Neural crest cell (in vitro differentiated cells): ENCODE measurements at places on chromosomes 6 and 20.
A peak's percentile ranks its signal among the peaks of the same experiment; 100 is the strongest.

DNA sequence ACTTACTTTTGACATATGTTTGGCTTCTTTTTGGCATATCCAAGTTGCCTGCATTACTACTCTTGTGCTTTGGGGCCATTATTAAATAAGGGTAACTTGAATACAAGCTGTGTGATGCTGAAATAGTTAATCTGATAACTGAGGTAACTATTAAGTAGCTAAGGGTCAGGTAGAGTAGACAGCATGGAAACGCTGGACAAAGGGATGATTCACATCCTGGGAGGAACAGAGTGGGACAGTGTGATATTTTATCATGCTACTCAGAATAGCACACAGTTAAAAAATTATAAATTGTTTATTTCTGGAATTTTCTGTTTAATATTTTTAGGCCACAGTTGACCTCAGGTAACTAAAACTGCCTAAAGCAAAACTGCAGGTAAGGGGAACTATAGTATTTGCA lies 483.9 kb downstream of the RFPL4B start:
- DNase-seq = no peak

- no peak for DNase-seq
Measured at GRCh38 chr6:33029328-33030184, 20.2 kb upstream of the HLA-DOA start.

- DNase-seq = peak; percentile 26
Measured at GRCh38 chr6:98824162-98824901, 10.0 kb upstream of the POU3F2 start.

DNA sequence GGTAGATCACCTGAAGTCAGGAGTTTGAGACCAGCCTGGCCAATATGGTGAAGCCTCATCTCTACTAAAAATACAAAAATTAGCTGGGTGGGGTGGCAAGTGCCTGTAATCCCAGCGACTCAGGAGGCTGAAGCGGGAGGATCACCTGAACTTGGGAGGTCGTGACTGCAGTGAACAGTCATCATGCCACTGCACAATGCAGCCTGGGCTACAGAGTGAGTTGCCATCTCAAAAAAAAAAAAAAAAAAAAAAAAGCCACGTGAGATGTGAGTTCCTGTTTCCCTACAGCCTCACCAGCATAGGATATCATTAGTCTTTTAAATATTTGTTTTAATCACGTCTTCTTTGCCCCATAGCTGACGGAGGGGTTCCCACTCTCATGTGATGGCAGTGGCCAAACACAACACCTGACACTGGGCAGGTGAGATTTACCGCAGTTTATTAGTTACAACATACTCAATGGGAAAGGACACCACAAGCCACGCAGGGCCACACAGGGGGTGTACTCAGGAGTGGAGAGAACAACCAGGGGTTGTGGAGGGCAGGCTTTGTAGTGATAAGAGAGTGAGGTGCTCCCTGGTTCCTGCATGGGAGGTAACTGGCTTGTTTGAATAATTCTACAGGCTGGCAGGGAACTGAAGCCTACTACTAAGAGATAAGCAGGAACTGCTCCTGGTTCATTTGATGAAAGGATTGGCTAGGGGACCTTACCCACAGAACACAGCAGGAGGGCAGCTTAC lies 4.6 kb upstream of the LZTS3 start:
- DNase-seq = no peak

GRCh38 chr20:25309395-25310267 lies 61.7 kb downstream of the PYGB start:
- DNase-seq = no peak

- DNase-seq = no peak
Measured at GRCh38 chr6:125793863-125794262, 3.1 kb downstream of the NCOA7 start.

GRCh38 chr20:19269737-19270340 lies 57.4 kb downstream of the SLC24A3 start:
- DNase-seq = no peak

- DNase-seq = no peak
Measured at GRCh38 chr6:27234576-27234975, 12.9 kb upstream of the PRSS16 start.

GRCh38 chr20:50291254-50292078 lies 100.8 kb downstream of the CEBPB start:
- DNase-seq = no peak

DNA sequence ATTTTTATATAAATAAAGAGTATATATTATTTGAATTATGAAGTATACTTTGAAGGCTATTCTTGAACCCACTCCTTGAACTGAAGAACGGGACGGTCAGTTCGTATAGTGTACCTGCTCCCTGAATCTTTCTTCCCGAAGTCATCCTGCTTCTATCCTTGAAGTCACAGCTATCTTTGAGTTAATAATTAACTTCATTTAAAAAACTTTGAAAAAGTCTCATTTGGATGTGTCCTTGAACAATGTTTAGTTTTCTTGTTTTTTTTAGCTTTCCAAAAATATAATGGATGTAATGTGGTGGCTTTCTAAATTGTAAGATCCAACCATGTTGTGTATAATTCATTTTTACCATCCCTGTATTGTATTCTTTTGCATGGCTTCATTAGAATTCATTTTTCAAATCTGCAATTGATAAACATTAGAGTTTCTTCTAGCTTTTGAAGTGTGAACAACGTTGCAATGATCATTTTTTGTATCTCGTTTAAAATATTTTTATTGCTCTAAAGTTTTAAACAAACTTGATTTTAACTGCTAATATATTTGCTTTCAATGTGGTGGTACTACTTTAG lies 94.4 kb downstream of the NCOA3 start:
- no peak for DNase-seq

DNA sequence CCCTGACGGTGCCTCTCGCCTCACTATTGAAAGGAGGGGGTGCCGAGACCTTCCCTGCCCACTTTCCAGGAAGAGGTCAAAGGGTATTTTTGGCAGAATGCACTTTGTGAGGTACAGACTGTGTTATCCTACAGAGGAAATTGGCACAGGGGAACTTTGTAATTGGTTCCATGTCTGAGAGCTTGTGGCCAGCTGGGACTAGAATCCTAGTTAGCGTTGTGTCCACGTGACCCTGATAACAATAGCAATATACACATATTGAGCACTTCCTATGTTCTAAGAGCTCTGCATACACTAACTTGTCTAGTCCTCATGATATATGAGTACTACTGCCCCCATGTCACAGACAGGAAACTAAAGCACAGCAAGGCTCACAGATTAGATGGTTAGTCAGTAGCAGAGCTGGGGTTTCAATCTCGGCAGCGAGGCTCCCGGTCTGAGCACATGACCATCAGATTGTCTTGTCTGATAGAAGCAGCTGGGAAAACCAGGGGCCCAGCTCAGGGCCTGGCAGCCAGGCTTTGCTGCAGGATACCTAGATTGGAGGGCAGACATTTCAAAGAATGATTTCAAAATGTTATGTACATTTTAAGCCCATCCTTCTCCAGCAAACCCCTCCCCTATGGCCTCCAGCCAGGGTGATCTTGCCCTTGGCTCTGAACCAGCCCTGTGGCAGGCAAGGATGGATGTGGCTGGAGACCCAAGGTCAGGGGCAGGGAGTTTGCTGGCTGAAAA lies 1.4 kb downstream of the MAPK13 start:
- DNase-seq = no peak

DNA sequence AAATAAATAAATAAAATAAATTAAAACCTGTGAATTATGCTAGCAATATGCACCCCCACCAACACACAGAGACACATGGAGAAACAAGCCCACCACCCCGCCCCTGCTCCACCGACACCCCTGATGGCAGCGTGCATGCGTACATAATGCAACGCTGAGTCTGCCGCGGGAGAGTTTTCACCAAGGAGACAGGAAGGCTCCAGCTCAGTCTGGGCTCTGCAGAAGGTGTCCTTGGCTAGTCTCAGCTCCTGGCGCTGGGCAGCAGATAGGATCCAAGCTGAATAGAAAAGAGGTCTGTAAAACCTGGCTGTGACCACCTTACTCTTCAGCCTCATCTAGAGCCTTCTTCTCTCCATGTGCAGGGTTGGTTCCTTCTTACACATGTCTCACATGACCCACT lies 26.5 kb upstream of the HECA start:
- DNase-seq = no peak

DNA sequence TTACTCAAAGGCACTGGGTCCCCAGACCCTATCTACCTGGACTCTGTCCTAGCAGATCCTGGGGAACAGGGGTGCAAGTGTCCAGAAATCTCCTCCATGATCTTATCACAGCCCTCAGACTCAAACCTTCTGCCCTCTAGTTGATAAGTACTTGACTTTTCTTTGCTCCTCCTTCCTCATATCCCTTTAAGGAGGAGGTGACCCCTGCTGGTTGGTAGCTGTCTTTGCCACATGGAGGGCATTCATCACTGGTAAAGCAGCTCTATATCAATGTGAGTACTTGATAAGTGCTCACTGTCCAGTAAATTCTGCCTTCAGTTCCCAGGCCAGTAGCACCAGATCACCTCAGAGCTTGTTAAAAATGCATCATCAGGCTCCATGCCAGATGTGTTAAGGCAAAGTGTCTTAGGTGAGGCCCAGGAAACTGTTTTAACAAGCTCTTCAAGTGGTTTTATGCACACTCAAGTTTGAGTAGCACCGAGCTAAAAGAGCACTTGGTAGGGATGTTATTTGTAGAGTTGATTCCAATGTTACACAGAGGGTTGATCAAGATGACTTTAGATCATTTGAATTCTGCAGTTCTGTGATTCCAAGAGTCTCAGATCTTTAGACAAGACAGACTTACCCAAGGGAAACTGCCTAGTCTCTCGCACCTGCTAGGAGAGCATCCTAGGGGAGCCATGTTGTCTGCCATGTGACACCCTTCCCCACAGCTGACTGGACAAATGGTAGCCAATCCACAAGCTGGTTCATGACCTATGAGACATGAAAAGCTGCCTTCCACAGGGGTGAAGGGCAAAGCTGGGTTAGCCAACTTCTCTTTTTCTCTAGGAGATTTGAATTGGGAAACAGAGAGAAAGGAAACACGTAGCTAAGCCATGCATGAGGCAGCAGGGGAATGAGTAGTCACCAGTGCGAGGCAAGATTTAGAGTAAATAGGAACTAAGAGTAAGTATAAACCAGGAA lies 18.6 kb downstream of the TREML2 start:
- DNase-seq = peak; percentile 22

DNA sequence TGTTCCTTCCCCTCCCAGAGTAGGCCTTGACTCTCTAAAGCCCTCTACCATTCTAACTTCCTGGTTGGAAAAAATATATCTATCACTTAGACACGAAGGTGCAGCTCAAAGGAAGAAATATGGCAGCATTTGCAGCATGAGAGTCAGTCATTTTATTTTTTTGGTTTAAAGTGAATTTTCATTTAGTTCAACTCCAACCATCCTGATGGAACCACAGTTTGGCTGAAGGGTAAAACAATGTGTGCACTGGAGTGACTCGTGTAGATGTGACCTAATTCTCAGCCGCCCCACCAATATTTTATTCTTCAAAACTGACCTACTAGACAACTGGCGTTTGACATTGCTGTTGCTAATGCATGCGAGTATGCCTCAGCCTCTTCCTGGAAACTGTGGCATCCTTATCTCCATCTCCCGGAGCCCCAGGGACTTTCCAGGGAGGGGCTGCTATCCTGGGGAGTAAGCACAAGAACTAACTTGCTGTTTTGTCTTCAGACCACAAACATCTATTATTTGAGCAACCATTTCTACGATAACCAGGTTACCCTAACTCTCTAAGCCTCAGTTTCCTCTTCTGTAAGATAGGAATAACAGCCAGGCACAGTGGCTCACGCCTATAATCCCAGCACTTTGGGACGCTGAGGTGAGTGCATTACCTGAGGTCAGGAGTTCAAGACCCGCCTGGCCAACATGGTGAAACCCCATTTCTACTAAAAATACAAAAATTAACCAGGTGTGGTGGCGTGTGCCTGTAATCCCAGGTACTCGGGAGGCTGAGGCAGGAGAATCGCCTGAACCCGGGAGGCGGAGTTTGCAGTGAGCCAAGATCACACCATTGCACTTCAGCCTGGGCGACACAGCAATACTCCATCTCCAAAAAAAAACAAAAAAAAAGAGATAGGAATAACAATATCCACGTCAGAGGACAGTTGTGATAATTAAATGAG lies 148.7 kb upstream of the JARID2 start:
- DNase-seq = no peak

DNA sequence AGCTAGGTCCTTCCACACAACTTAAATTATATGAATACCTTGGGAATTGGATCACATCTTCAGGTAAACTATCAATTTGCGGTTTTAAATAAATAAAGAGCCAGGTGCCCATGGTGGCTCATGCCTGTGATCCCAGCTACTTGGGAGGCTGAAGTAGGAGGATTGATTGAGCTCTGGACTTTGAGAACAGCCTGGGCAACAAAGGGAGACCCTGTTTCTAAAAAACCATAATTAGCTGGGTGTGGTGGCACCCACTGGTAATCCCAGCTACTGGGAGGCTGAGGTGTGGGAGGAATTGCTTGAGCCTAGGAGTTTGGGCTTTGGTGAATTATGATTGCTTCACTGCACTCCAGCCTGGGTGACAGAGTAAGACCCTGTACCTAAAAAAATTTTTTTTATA lies 3.4 kb downstream of the GMNN start:
- no peak for DNase-seq

DNA sequence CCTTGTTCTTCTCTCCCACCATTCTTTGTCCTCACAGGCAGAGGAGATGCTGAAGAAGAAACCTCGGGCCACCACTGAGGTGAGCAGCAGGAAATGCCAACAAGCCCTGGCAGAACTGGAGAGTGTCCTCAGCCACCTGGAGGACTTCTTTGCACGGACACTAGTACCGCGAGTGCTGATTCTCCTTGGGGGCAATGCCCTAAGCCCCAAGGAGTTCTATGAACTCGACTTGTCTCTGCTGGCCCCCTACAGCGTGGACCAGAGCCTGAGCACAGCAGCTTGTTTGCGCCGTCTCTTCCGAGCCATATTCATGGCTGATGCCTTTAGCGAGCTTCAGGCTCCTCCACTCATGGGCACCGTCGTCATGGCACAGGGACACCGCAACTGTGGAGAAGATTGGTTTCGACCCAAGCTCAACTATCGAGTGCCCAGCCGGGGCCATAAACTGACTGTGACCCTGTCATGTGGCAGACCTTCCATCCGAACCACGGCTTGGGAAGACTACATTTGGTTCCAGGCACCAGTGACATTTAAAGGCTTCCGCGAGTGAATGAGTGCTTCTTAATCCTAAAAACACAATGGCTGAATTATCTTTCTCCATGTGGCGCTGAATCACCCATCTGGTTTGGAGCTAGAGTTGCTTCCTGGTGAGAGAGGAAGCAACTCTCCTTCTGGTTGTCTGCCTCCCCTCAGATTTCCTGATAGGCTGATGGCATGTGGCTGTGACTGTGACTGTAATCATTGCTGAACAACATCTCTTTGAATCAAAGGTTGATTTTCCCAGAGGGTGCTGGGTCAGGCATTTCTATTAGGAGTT lies 4.6 kb downstream of the MAD2L1BP start:
- no peak for DNase-seq

GRCh38 chr6:7920425-7920824 lies 9.8 kb upstream of the TXNDC5 start:
- no peak for DNase-seq
